ENCODE measurements at places on chromosomes 13 and 19. TPM values are rescaled to one million over a fixed set of nuclear protein-coding genes. Genes with fewer than 3 reads are reported as not detected.

GRCh38 chr19:2969104-2969504 is 8.3 kb upstream of the TLE6 start:
- DNase-seq = no peak

DNA sequence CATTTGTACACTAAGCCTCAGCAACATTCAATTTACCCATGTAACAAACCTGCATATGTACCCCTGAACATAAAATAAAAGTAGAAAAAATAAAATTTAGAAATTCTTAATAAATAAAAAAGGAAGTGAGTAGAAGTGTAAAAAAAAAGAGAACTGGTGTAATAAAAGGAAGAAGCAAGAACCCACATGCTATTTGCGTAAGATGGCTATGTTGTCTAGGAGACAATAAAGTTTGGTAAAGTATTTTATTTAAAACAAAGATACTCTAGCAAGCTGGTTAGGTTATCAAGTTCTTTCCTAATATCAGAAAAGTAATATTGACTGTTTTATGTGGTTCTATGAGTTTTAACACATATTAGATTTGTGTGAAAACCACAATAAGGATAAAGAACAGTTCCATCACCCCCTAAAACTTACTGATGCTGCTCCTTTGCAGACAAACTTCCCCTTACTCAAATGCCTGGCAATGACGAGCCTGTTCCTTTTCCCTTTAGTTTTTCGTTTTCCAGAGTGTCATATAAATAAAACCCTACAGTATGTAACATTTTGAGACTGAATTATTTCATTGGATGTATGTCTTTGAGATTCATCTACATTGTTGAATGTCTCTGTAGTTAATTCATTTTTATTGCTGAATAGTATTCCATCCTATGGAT is 98.9 kb downstream of the TNFSF13B start:
- no peak for DNase-seq

The CILP2 gene
- 0.25 TPM for polyA plus RNA-seq

The ACP7 gene
- polyA plus RNA-seq = not detected

The ZNF486 gene
- 3.8 TPM for polyA plus RNA-seq

DNA sequence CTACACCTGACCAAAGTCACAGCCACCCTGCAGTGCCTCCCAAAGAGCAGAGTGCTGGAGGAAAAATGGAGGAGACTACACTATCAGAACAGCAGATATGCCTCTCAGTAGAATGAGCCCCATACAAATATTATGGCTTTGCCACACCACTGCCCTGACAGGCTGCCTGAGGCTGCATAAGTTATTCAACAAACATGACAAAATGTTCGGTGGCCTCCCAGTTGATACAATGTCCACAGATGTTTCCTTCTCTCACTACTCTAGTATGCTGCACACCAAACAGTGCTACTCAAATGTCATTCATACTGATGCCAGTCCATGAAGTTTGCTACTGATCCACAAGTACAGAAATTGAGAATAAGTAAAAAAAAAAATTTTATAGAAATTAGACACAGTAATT is 41.0 kb downstream of the N4BP2L2 start:
- no peak for DNase-seq

GRCh38 chr19:33750587-33751435 is 45.9 kb upstream of the KCTD15 start:
- no peak for DNase-seq

DNA sequence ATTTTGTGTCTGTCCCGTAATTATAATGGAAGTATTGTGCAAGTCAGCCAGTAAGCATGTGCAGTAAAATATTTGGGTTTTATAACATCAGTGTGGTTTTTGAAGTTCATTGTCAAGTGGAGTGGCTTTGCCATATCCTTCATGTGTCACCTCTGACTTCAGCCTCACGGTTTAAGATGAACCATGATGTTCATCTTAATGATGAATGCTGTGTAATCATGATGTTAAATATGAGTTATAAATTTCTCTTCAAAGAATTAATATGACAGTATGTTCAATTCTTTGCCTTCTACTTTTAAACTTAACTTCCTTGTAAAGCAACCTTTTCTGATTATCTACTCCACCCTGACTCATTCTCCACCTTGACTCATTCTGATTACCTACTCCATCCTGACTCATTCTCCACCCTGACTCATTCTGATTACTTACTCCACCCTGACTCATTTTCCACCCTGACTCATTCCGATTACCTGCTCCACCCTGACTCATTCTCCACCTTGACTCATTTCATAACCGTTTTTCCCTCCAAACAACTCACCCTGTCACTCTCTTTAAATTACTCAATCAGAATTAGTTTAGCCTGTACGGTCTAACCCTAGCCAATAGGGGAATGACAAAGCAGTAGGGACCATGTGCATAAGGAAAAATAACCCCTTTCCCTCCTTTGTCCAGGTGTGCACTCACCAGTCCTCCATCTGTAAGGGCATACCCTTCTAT is 50.3 kb upstream of the ANKRD10 start:
- no peak for DNase-seq

DNA sequence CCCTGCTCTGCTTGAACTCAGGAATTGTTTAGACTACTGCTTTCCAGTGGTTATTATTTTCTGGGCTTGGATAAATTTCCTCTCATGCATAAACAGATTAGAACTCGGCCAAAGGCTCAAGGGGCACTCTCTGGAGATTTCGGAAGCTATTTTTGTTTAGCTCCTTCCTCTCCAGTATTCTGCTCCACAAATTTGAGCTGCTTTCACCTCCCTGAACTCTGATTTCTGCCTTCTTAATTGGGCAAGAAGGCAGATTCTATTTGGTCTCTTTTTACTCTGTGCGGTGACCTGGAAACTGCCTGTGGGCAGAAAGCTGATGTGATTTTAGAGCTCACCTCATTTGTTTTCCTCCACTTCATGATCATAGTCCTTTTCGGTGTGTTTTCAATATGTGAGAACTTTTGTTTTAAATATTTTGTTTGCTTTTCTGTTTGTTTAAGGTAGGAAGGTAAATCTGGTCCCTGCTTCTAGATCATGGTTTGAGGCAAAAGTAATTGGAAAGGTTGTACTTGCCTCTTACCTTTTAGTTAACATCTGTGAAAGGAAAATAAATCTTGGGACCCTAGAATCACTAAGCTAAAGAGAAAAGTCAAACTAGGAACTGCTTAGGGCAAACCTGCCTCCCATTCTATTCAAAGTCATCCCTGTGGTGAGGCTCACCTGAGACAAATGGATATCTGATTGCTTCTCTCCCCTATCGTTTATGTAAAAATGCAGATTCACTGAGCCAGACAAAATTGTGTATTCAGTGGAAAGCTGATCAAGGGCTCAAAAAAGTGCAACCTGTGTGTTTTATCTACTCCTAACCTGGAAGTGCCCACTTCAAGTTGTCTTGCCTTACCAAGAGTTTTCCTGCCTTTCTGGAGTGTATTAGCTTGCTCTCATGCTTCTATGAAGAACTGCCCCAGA is 714.7 kb upstream of the PCDH20 start:
- DNase-seq = no peak

DNA sequence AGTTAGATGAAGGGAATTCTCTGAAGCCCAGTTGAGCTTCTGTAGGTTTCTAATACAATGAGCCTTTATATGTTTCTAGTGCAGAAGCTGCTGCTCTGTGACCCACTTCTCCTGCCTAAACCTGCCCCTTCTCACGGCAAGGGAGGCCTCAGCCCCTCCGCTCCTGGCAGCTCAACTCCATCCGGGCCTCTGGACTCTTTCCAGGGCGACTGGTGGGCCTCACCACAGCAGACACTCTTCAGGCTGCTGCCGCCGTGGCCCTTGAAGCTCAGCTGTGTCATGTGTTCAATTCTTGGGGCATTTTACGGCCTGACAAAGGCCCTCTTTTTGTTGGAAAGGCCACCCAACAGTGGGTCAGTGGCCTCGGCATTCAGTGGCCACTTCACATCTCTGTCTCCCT is 10.0 kb upstream of the C19orf33 start:
- no peak for DNase-seq

DNA sequence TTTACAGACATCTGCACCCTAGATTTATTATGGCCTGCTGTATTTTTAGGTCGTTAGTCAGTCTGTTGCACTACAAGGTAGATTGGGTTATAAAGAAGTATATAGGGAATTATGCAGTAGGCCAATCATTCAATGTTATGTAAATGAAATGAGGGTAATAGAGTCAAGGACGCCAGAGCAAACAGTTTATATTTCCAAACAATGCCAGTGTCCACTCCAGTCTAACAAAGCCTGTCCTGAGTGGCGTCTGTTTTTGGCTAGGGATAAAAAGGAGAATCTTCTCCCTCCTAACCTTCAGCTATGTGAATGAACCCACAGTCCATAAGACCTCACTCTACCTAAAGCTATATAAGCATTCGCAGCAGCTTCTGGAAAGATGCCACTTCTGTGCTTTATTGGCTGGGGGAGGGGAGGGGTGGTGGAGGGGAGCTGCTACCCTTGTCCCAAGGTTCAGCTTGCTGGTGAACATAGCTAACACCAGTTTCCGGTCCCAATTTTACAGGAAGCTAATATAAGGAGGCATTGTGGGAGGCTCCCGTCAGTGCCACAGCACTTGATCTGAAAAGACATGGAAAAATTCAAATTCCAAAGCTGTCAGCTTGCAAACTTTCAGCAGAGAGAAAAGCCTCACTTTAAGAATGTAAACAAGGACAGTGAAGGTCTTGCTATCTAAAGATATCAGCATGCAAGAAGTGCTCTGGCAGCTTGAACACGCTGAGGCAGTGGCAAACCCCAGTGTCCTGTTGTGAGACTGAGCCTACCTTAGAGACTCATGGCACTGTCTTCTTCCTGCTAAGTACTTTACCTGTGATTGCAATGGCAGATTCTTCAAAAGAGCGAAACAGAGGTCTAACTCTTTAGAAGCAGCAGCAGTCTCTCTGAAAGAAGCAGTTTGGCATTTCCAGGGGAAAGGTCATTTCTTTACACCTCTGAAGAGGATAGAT is 369.9 kb downstream of the PCDH9 start:
- no peak for DNase-seq

DNA sequence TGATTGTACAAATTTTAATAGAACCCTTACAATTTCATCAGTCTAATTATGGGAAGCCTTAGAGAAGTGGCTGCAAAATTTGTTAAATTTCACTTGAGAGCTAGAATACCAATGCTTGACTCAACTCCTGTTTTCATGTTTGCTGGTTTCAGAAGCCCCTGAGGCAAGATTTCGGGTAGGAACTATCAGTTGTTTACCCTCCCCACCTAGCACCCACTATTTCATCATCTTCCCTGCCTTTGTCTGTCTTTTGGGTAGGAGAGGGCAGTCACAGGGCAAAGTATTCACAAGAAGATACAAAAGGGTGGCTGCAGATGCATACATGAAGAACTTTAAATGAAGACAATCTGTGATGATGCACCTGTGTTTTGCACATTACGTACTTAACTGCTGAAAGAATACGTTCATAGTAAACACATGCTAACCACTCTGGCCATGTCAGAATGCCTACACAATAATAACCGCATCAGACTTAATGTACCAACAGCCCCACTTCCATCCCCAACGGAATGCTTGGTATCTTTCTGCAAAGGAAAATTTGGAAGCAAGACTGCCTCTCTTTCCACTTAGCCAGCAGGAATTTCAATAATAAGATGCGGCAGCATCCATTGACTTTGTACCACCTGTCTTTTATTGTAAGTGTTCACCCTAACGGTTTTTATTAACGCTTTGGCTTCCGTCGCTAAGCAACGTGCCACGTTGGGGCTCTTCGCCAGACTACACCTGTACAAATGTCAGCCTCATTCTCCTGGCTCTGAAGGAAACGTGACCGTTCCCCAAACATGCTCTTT is 30.4 kb downstream of the TPT1 start:
- no peak for DNase-seq

- no peak for DNase-seq
Measured at GRCh38 chr13:46142776-46143175, 37.9 kb upstream of the CPB2 start.

The ATF5 gene
- 6.3 TPM for polyA plus RNA-seq

The PSG1 gene
- polyA plus RNA-seq = 2.1 TPM

The ZNF675 gene
- polyA plus RNA-seq = 3.8 TPM

GRCh38 chr13:78497702-78498355 is 105.5 kb downstream of the POU4F1 start:
- DNase-seq = no peak

DNA sequence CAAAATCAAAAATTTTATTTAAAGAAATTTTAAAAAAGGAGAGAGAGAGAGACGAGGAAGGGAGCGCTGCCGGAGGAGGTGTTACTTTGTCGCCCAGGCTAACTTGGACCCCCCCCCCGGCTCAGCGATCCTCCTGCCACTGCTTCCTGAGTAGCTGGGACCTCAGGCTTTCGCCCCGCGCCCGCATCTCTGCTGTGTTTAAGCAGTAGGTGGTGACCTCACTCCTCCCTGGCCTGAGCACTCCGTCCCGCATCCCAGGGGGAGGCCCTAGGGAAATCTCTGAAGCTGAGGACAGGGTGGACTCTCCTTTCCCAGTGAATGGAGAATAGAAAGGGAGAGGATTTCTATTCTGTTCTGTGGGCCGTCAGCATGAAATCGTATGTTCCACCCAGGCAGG is 485 bp upstream of the ZNF845 start:
- DNase-seq = peak; percentile 4

The CALR3 gene
- polyA plus RNA-seq = not detected

GRCh38 chr13:35711909-35712308 is 235.4 kb upstream of the MAB21L1 start:
- DNase-seq = no peak
